ENCODE measurements at places on chromosomes 16 and 17.
A peak's percentile ranks its signal among the peaks of the same experiment; 100 is the strongest.

GRCh38 chr16:75219838-75220237, 1.1 kb downstream of the CTRB1 start:
- DNase-seq: no peak

DNA sequence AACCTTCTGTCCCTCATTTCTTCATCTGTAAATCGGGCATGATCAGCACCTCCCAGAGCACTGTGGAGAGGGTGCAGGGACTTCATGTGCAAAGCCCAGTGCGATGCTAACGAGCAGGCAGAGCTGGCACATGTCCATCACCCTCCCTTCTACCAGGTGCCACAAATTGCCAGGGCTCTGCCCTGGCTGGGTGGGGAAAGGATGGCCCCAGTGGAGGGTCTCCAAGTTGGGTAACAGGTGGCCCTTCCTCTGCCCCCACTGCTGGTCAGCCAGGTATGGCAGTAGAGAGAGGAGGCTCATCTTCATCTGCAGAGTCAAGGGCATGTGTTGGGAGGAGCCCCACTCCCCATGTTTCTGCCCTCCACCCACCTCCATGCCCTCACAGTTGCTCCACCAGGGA, 61.5 kb upstream of the CDH5 start:
- DNase-seq: no peak

DNA sequence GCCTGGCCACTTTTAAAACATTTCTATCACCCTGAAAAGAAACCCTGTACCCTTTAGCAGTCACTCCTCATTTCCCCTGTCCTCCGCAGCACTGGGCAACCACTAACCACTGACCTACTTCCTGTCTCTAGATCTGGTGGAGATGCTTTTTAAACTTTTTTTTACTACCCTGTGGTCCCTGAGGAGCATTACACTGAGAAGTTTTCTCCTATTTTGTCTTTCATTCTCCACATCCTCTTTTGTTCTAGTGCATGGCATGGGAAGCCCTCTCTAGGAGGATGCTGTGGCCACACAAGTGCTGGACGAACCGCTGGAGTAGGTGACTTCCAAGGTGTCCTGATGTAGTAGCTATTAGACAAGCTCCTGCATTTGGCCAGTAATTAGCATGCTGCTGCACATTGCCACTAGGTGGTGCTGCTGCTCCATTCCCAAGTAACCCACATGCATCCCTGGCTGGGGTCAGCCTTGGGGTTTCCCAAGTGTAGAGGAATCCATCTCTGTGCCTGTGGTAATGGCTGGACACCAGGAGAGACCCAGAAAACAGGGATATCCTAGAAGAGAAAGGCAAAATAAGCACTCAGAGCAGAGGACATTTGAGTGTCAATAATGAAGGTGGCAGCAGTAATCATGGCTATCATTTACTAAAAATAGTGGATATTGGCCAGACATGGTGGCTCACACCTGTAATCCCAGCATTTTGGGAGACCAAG, 143.8 kb upstream of the CRHR1 start:
- DNase-seq: peak; percentile 68

- DNase-seq: peak; percentile 25
Measured at GRCh38 chr17:15999974-16000827, 577 bp downstream of the TTC19 start.

GRCh38 chr17:49989518-49989880, 5.5 kb downstream of the DLX3 start:
- DNase-seq: no peak

DNA sequence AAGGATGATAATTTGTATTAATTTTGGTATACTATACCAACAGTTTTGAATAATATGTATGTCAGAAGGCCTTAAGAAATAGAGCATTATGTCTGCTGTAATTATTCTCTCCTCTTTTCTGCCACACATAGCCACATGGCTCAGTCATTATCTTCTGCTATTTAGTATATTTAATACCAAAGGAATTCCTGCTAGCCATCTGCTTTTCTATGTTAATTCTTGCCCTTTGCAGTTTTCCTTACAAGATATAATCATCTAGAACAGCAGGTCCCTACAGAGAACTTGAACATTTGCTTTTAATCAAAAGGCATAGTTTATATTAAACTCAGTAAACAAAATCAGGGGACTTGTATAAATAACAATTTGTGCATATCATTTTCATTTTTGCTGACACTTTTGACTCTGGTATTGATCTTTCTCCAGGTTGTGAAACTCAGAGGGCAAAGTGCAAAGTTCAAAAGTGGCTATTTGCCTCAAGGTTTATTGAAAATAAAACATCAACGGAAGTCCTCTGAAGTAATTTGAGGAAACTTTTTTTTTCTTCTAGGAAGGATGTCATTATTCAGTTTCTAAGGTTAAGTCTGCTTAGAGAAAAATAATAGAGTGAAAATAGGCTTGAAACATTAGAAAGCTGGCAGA, 702.0 kb downstream of the KCNJ2 start:
- no peak for DNase-seq

GRCh38 chr16:11497851-11498289, 88.8 kb downstream of the LITAF start:
- peak; percentile 22 for DNase-seq

- DNase-seq: peak; percentile 77
Measured at GRCh38 chr16:57871456-57871855, 69.2 kb upstream of the KIFC3 start.

DNA sequence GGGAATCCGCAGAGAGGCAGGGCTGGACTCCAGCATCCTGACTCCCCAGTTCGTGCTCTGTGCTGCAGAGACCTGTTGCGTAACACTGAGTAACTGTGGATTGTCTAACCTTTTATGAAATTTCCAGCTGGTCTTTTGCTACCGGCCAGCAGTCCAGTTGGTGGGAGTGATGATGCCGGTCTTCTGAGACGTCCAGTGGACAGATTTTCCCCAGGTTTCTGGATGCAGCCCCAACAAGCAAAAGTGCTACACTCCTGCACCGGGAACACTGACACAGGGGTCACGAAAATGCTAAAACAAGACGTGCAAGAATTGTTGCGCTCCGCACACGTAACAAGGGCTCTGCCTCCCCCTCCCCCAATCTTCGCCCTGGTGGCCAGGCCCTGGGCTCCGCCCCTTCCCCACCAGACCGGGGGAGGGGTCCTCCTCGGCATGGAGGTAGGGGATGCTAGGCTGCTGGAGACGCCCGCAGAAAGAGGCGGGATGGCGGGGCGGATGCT, 701 bp upstream of the MRC2 start:
- peak; percentile 78 for DNase-seq

GRCh38 chr17:74360899-74361229, 804 bp downstream of the BTBD17 start:
- no peak for DNase-seq
